Activated T-cell treated with anti-CD3 and anti-CD28 coated beads, Interleukin-2, amount 50 U/mL, for 48 hours (primary cell): ENCODE measurements at places on chromosomes 3 and 15.
A peak's percentile ranks its signal among the peaks of the same experiment; 100 is the strongest.

GRCh38 chr15:82647045-82647834, at the start of gene CPEB1:
Gene CPEB1 (minus strand): TSS chr15:82647363. CDS start chr15:82628459, 18,904 bp downstream.
- DNase-seq = peak; percentile 48

- DNase-seq = no peak
These were observed 16.2 kb downstream of the BCL6 start for GRCh38 chr3:187728940-187729583.

DNA sequence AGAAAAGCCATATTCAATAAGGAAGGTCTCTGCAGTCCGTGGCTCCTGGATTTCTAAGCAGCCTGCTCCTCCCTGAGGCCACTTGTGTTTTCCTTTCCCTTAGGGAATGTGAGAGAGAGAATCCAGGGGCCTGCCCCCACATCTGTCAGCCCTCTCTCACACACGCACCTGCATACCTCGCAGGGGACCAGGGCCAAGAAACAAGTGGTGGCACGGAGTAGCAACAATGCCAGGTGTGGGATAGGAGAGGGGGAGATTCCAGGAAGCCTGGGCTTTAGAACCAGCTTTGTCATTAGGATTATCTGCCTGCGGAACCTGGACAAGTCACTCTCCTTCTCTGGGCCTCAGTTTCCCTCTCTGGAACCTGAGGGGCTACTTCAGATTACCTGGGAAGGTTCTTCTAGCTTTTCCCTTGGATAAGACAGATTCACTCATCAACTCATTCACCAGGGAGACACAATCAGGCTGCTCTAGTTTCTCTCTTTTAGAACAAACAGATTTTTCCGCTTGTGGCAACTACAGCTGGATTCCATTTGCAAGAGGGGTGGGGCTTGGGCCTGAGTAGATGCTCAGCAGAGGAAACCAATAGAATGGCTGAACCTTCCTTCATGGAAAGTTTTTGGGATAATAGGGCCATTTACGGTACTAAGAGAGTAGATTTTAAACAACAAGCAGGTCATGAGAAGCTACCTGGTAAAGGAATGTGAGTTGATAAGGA, 19.5 kb downstream of the BCL6 start:
- no peak for DNase-seq

DNA sequence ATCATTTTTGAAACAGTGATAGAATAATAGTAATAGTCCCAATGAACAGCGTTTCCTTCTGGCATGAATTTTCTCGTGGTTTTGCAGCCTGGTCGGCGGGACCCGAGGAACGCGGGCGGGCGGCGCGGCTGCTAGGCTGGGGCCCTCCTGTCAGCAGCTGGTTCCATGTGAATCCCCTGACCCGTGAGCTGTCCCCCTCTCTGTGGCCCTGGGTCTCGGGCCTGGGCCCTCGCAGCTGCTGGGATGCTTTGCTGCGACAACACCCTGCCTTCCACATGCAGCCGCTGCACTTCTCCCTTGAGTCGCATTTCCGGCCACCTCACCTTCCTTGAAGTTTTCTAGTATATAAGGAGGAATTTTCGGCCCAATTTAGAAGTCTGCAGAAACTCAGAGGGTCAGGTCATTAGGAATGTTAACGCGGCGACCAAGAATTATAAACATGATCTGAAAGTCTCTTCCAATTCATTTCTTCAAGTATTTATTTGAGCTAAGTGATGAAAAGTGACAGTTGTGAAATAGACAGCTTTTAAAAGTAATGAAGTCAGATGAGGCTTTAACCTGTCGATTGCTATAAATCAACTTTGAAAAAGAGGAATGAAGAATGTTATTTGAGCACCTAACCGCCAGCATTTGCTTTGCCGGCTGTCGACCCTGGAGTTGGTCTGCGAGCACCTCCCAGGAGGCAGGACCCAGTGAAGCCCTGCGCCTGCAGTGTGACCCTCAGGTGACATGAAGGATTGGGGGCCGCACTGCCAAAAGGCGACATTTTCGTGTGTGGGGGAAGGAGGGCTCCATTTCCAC, 27.7 kb downstream of the NR2F2 start:
- DNase-seq = no peak

- no peak for DNase-seq
These were observed 13.0 kb downstream of the SLC9A9 start for GRCh38 chr3:143835312-143835711.

GRCh38 chr3:104673981-104674380, 692.7 kb upstream of the ALCAM start:
- DNase-seq = no peak

DNA sequence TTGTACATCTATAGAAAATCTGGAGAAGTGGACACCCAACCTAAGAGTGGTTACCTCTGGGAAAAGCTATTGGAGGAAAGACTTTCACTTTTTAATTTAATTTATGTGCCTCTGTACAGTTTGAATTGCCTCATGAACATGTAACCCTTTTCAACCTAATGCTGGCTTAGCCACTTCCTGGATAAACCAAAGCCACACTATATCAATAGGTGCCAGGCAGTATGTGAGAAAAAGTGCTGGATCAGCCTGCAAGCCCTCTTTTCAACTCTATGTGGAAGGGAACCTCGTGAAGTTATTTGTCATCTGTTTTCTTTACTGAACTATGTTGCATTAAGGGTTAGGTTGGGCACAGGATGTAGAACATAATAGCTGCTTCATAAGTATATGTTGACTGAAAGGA, 9.3 kb upstream of the TOPAZ1 start:
- DNase-seq = no peak

DNA sequence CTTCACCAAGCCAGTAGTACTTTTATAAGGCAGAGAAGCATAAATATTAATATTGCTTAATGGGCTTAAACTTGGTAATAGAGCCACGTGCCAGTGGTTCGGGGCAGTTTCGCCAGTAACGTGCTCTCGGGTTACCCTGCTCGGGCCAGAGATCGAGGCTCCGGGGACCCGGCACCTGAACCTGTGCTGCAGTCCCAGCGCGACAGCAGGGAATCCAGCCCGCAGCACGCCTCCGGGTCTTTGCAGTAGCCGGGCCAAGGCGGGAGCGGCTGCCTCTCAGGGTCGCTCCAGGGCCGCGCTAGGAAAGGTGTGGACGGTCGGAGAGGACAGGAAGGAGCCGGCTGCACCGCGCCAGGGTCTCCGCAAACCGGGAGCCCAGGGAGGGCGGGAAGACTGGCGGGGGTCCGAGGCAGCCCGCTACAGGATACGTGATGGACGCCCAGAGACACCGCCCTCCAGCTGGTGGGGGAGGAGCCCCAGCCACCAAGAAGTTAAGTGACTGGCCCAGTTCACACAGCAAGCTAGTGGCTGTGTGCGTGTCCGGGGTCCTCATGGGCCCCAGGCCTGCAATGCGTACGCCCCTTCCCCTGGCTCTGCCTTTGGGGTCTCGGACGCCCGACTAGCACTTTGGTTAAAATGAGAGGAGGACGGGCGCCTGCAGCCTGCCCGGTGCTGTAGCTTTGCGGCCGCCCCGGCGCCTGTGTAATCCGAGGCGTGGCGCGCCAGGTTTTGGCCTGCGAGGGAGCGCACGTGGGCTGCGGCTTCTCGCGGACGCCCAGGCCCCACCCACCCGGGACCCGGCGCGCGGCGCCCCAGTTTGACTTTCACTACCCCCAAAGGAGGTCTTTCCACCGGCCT, 1.2 kb upstream of the PDE8A start:
- peak; percentile 93 for DNase-seq

- DNase-seq = peak; percentile 35
These were observed 48.5 kb downstream of the ITGA11 start for GRCh38 chr15:68383161-68384074.

- peak; percentile 44 for DNase-seq
These were observed 163.3 kb downstream of the AKAP13 start for GRCh38 chr15:85543741-85544155.

DNA sequence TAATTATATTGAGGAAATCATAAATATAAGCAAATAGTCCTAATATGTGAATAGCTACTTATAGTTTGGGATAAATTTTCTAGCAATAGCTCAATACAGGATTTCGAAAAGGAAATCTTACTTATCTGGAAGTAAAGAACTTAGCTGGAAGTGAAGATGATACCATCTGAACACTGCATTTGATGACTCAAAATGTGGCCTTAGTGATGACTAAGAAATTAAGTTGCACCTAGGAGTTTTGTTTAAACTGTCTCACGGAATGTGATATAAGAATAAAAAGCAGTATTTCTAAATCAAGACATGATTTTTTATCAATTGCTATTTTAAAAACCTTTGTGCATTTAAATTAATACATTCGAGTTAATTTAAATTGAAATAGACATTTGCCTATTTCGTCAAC, 91.2 kb downstream of the EOMES start:
- DNase-seq = no peak

DNA sequence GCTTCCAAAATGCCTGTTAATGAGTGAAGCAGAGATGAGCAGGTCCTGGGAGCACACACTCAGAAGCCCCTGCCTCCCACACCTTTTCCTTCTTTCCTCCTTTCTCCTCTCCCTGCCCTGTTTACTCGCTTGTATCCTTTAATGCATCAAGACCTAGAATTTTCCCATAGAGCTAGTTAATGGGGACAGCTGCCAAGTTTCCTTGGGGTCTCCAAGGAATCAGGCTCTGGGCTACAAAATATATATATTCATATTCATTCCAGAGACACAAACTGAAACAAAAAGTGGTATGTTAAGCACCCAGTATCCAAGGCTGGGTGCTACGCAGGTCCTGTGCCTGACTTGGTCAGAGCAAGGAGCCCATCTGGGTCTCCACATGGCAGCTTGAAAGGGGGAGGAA, 235.6 kb downstream of the MYRIP start:
- no peak for DNase-seq

GRCh38 chr3:195907684-195907933, 742 bp downstream of the TNK2 start:
- no peak for DNase-seq

- DNase-seq = no peak
These were observed 54.6 kb downstream of the ATP2B2 start for GRCh38 chr3:10450494-10451440.

- no peak for DNase-seq
These were observed 32.5 kb downstream of the BHLHE40 start for GRCh38 chr3:5011555-5012256.

DNA sequence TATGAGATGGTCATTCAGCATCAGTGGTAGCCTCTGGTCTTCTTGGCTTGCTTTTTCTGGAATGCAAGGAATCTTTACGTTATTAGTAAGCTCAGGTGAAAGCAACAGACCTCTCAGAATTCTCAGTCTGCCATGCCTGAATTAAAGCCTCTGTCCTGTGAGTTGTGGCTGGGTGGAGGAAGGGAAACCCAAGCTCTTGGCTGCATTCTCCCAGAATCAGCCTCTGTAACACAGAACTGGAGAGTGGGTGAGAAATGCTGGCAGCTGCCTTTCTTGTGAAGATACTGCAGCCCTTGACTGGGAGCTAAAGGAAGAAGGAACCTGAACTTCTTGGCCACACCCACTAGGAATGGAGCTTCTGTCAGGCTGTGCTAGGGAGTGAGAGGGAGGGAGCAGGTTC, 505.8 kb downstream of the EPHA3 start:
- no peak for DNase-seq

DNA sequence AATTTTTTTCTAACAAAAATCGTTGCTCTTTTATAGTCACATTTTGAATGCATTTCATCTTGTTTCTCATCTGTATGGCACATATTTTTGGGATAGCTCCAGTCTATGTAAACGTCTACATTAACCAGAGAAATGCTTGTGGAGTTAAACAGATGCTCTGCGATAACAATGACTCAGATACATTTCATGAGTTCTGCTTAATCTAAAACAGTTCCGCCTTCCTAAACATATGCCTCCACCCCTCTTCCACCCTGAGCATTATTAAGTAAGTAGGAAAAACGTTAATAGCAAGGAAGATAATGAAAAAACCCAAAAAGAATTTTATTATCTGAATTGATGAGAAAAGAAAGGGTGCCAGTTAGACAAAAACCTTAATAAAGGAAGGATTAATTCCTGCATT, 396.1 kb downstream of the TUSC7 start:
- DNase-seq = no peak

- DNase-seq = no peak
These were observed 226.6 kb upstream of the TLE3 start for GRCh38 chr15:70324001-70324974.
